Vagina (tissue), 2 donors: ENCODE measurements at places on chromosomes 5 and 9. TPM values are rescaled to one million over a fixed set of nuclear protein-coding genes. Genes with fewer than 3 reads are reported as not detected.

GRCh38 chr5:7397937-7398336, 2.0 kb downstream of the ADCY2 start:
- DNase-seq, result no peak

GRCh38 chr9:95516734-95517558, at the start of gene PTCH1:
Gene PTCH1 (minus strand): TSS chr9:95516971.
- DNase-seq, result no peak

GRCh38 chr9:114669961-114670360, 12.0 kb downstream of the TEX48 start:
- no peak for DNase-seq

GRCh38 chr5:102223542-102224477, 72.3 kb downstream of the SLCO4C1 start:
- DNase-seq, result no peak

GRCh38 chr9:134054891-134055811, 12.7 kb downstream of the BRD3 start:
- no peak for DNase-seq

PTTG1 gene
- total RNA-seq, result 89.1 TPM

DNA sequence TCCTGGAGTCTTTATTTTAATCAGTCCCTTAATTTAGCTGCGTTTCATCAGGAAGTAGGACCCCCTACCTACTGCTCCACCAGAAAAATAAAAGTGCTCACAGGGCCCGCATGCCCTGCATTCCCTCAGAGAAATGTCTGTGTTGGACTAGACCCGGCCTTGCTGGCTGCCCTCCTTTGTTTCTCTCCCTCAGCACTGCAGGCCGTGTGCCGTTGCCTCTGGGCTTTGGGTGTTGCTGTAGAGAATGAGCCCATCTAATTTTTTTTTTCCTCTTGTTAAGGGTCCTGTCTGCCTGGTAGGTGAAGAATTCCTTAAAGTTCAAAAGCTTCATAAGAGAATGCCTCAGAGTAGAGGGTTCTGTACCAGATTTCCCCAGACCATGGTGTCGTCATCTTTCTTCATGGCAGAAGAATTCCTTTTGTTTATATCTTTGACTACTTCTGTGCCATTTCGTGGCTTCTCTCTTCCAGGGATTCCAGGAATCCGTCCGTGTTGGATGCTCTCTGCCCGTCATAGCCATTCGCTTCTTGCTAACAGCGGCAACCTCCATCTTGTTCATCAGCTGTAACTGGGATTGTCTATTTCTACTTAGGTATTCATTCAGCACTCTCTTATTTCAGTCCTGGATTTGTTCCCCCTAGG, 49.8 kb upstream of the ANGPTL2 start:
- no peak for DNase-seq

GRCh38 chr5:116152169-116152568, 67.3 kb downstream of the COMMD10 start:
- DNase-seq, result no peak

GRCh38 chr9:17519761-17520160, 59.1 kb upstream of the SH3GL2 start:
- DNase-seq, result no peak

- DNase-seq, result no peak
Observed at GRCh38 chr5:146016764-146017484, 80.5 kb downstream of the SH3RF2 start.

GLDC gene
- total RNA-seq, result 0.49 TPM

DNA sequence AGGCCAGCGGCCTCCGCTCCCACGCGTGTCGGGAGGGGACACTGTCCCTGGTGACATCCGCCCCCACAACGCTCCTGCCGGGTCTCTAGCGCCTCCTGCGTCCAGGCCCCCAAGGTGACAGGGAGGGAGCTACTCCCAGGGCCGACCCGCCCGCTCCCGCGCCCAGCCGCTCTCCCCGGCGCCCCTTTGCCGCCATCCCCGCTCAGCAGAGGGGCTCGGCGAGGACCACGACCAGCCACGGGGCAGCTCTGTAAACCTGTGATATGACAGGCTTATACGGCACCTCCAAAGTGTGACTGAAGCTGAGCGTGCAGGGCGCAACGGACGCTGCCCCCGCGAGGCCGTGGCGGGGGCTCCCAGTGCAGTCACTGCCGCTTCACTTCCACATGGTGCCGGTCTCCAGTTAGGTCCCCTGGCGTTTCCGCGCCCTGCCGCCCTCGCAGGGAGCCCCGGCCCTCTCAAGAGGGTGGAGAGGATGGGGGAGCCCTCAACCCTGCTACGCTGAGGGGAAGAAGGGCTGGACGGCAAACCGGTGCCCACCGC, 978 bp upstream of the ADCY2 start:
- DNase-seq, result no peak

GPR150 gene
- 1.7 TPM for total RNA-seq

GRCh38 chr5:32100230-32100629, 73.9 kb downstream of the GOLPH3 start:
- DNase-seq, result no peak

GRCh38 chr5:168897387-168898122, 318.4 kb upstream of the PANK3 start:
- DNase-seq, result no peak

ANKH gene
- total RNA-seq, result 30.9 TPM
